C1 segment of cervical spinal cord (tissue), 14 donors: ENCODE measurements at places on chromosomes 2 and 18.

DNA sequence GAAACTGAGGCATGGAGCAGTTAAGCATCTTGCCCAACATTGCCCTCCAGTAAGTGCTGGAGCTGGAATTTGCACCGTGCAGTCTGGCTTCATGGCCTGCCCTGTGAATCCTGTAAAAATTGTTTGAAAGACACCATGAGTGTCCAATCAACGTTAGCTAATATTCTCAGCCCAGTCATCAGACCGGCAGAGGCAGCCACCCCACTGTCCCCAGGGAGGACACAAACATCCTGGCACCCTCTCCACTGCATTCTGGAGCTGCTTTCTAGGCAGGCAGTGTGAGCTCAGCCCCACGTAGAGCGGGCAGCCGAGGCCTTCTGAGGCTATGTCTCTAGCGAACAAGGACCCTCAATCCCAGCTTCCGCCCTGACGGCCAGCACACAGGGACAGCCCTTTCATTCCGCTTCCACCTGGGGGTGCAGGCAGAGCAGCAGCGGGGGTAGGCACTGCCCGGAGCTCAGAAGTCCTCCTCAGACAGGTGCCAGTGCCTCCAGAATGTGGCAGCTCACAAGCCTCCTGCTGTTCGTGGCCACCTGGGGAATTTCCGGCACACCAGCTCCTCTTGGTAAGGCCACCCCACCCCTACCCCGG, 1.3 kb downstream of the PROC start:
- no peak for DNase-seq

GRCh38 chr2:64942693-64943092, 46.5 kb upstream of the SLC1A4 start:
- peak; percentile 25 for DNase-seq

DNA sequence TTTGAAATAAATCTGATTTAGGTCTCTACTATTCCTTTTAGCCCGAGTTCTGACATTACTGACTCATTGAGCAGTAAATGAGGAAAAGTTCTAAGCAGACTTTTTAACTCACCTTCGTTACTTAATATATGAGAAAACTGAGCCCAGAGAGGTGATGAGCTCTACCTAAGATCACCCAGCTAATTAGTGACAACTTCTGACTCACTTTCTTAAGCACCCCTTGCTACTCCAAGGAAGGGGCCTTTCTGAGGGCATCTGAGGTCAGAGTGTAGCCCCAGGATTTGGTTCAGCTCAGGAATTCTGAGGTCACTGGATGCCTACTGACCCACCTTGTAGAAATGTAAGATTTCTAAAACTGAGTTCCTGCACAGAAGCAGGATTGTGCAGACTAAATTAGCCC, 102.2 kb upstream of the FZD5 start:
- DNase-seq: no peak

DNA sequence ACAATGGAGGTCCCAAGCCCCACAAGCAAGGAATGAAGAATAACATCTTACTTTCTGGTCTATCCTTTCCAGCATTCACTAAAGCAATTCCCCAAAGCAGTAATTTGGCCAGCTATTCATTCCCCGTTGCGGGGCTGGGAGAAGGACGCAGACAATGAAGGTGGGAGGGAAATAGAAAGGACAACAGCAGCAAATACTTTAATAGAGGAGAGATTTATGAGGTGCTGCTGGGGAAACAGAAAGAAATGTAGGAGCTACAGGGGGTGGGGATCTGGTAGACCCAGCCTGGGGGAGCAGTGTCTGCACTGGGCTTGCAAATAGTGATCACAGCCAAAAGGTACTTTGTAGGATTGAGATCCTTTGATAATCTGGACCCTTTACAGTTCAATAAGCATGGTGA, 13.9 kb upstream of the ATL2 start:
- DNase-seq: no peak

GRCh38 chr2:109609352-109610024, 4.3 kb downstream of the SEPTIN10 start:
- DNase-seq: no peak

DNA sequence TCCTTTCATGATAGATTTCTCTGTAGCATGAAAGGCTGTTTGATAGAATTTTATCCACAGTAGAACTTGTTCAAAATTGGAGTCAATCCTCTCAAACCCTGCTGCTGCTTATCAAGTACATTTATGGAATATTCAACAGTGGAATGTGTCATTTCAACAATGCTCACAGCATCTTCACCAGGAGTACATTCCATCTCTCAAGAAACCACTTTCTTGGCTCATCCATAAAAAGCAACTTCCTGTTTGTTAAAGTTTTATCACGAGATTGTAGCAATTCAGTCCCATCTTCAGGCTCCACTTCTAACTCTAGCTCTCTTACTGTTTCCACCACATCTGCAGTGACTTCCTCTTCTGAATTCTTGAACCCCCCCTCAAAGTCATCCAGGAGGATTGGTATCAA, 29.4 kb downstream of the PDCL3 start:
- no peak for DNase-seq

DNA sequence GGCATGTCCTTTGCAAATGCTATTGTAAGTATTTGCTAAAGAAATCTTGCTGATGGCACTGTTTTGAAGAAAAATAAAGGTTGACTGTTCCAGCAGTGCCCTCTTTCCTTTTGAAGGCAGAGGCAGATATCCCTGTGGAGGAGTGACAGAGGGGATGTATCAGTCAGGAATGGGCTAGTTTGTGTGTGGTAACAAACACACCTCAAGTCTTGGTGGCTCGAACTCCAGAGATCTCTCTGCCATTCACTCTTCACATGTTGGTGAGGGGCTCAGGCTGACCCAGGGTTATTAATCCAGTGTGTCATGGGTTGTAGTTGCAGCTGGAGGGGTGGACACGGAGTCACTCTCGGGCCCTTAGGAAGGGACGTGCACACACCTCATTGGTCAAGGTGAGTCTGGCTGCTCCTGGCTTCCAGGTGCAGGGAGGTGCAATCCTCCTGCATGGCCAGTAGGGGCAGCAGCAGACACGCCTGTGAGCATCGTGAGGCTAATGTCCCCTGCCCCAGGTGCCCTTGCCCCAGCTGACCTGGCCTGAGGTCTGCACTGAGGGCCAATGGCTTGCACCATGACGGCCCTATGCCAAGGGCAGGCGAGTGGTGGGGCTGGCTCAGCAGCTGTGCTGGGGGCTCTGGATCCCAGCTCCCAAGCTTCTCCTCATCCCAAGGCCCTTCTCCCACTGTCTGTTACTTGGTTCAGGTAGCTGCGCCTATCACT, 146.5 kb downstream of the ASB1 start:
- DNase-seq: no peak

DNA sequence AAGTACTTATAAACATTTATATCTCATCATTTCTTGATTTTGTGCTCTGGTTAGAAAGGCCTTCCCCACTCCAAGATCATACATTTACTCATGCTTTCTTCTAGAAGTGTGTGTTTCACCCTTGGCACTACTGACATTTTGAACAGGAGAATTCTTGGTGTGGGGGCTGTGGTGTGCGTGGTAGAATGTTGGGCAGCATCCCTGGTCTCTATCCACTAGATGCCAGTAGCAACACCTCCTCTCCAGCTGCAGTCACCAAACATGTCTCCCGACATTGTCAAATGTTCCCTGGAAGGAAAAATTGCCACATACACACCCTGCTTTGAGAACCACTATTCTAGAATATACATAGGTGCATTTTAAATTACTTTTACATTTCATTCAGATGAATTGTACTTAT, 8.7 kb upstream of the TGIF1 start:
- DNase-seq: no peak

- DNase-seq: no peak
Measured at GRCh38 chr2:237700512-237701032, 73.2 kb downstream of the LRRFIP1 start.
